Hematopoietic multipotent progenitor cell treated with erythropoietin and hydrocortisone succinate and interleukin-3 and kit ligand, for 17 days (in vitro differentiated cells): ENCODE measurements at places on chromosomes 4 and X.

GRCh38 chr4:142416711-142417275 is 429.3 kb downstream of the INPP4B start:
- no peak for DNase-seq

GRCh38 chrX:43469391-43470054 is 186.6 kb upstream of the MAOA start:
- DNase-seq = no peak

- no peak for DNase-seq
Measured at GRCh38 chr4:99352602-99353537, at the start of gene ADH1C. Gene ADH1C (minus strand): TSS chr4:99352746. CDS start chr4:99352675, 71 bp downstream.

GRCh38 chrX:42748067-42748850 is 29.7 kb downstream of the PPP1R2C start:
- DNase-seq = no peak

DNA sequence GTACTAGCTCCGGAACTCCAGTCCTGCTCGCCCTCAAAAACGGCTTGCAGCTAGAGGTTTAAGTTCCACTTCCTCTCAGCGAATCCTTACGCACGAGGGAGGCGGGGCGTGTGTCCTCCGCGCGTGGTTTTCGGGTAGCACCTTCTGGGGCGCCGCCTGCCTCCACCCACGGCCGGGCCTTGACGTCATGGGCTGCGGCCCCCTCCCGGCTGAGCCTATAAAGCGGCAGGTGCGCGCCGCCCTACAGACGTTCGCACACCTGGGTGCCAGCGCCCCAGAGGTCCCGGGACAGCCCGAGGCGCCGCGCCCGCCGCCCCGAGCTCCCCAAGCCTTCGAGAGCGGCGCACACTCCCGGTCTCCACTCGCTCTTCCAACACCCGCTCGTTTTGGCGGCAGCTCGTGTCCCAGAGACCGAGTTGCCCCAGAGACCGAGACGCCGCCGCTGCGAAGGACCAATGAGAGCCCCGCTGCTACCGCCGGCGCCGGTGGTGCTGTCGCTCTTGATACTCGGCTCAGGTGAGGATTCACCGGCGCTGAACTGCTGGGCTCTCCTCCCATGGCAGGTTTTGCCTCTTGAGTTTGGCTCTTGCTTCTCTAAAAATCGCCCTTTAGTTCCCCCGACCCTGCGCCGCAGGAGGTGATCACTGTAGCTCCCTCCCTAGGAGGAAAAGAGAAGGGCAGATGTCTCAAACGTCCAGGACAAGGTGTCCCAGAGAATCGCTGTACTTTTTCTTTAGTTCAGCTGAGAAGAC is at the start of gene AREG:
Gene AREG (plus strand): TSS at position 246 of the 752 bp plus-strand sequence. CDS start 210 bp downstream, at position 456.
- peak; percentile 64 for DNase-seq

DNA sequence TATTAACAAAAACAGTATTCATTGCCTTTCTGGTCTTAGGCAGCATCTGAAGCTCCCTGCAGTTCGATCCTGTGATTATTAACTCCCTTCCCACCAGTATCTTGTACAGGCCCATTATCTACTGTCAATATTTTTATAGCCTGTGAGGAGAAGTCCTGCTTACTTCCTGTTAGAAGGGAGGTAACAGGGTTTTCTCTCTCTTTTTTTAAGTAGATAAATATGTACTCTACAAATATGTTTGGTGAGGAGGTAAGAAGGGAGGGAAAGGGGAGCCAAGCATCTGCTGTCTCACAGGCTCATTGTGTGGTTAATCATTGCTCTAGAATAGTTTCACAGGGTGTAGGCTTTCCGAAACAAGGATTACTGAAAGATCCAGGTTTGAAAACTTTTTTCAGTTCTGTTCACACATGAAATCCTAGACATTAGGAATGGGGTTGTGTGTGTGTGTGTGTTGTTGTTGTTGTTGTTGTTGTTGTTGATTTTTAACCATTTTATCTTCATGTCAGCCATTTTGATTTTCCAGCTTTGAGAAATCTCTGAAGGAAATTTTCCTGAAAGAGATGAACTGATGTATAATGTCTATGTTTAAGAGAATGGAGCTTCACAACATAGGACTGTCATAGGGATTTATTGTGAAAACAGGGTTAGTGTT is 14.2 kb downstream of the ATOH1 start:
- DNase-seq = no peak

GRCh38 chr4:144304025-144304424 is 163.5 kb upstream of the GYPA start:
- no peak for DNase-seq

GRCh38 chrX:10169175-10169574 is 12.4 kb downstream of the CLCN4 start:
- DNase-seq = peak; percentile 19

GRCh38 chrX:119552508-119552907 is 12.7 kb downstream of the STEEP1 start:
- DNase-seq = no peak

GRCh38 chr4:101037938-101038413 is 309.4 kb downstream of the PPP3CA start:
- no peak for DNase-seq

GRCh38 chr4:51835855-51836254 is 7.1 kb upstream of the DCUN1D4 start:
- DNase-seq = no peak

DNA sequence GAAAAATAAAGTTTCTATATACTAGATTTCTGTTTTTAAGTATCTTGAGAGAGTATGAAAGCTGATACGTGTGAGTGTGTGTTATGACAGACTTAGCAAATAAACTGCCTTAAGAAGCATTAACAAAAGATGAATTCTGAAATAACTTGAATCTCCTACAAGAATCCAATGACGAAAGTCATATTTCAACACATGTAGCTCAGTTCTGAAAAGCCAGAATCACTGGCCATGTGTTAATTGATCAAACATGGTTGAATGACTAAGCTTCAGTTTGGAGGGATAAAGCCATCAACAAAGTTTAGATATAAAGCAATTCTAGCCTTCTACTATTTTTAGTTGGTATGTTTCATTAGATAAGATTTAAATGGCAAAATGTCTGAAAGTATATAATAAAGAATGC is 88.5 kb upstream of the ETNPPL start:
- no peak for DNase-seq

GRCh38 chr4:2067446-2068197 is 8.5 kb downstream of the NAT8L start:
- no peak for DNase-seq
